Glomerular endothelial cell (primary cell): ENCODE measurements at places on chromosomes 6 and 20.

- no peak for DNase-seq
Measured at GRCh38 chr20:40072907-40073306, 616.1 kb downstream of the MAFB start.

- no peak for DNase-seq
Measured at GRCh38 chr6:164183556-164184123, 769.1 kb downstream of the QKI start.

GRCh38 chr6:21844120-21844917 is 250.8 kb downstream of the SOX4 start:
- no peak for DNase-seq

GRCh38 chr6:129390900-129391299 is 319.1 kb downstream of the ARHGAP18 start:
- no peak for DNase-seq

- peak; percentile 27 for DNase-seq
Measured at GRCh38 chr20:2771631-2772080, 28.8 kb downstream of the CPXM1 start.

DNA sequence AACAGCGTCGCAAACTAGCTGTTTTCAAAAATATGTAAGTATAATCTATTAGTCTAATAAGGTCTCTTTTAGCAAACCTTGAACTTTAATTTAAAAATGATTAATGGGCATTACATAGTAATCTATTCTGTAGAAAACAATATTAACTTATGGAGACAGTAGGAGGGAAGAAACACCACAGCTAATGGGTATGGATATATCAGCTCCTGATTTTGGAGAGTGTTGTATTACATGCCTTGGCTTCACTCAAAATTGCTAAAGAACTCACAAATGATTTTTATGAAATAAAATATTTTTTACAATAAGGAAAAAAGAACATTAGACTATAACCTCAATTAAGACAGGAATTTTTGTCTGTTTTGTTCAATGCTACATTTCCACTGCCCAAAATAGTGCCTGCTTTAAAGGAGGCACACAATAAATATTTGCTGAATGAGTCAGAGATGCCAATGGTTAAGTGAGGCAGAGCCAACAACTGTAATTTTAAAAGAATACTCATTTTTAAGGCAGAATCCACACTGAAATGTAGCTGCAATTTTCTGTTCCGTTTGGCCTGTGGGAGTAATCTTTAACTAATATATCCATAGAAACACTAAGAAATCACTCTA is 15.7 kb downstream of the ATG5 start:
- no peak for DNase-seq

DNA sequence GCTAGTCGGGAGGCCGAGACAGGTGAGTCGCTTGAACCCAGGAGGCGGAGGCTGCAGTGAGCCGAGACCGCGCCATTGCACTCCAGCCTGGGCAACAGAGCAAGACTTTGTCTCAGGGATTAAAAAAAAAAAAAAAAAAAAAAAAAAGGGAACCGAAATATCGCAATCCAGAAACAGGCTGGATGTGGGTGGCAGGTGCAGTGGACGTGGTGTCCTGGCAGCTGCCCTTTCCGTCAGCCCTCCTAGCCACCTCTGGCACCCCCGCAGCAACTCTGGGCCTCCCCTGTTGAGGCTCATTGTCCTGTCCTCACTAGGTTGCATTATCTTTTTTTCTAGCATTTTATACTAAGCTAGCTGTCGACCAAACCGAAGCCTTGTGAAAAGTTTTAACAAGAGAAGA is 113.5 kb downstream of the DTNBP1 start:
- DNase-seq: no peak

DNA sequence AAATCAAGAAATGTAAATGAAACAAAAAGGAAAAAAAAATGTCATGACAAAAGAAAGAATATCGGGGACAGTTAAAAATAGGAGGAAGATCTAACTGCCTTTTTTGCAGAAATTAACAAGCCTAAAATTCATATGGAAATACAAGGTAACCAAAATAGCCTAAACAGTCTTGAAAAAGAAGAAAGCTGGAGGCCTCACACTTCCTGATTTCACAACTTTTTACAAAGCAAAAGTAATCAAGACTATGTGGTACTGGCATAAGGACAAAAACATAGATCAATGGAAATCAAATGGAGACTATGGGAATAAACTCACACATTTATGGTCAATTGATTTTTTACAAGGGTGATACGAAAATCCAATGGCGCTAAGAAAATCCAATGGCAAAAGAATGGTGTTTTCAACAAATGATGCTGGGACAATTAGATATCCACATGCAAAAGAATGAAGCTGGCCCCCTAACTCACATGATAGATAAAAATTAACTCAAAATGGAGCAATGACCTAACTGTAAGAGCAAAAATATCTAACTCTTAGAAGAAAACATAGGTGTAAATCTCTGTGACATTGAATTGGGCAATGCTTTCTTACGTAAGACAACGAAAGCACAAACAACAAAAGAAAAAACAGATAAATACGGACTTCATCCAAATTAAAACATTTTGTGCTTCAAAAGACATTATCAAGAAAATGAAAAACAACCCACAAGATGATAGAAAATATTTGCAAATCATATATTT is 24.5 kb downstream of the MAP3K5 start:
- no peak for DNase-seq

- no peak for DNase-seq
Measured at GRCh38 chr6:122049341-122049740, 350.1 kb upstream of the HSF2 start.

DNA sequence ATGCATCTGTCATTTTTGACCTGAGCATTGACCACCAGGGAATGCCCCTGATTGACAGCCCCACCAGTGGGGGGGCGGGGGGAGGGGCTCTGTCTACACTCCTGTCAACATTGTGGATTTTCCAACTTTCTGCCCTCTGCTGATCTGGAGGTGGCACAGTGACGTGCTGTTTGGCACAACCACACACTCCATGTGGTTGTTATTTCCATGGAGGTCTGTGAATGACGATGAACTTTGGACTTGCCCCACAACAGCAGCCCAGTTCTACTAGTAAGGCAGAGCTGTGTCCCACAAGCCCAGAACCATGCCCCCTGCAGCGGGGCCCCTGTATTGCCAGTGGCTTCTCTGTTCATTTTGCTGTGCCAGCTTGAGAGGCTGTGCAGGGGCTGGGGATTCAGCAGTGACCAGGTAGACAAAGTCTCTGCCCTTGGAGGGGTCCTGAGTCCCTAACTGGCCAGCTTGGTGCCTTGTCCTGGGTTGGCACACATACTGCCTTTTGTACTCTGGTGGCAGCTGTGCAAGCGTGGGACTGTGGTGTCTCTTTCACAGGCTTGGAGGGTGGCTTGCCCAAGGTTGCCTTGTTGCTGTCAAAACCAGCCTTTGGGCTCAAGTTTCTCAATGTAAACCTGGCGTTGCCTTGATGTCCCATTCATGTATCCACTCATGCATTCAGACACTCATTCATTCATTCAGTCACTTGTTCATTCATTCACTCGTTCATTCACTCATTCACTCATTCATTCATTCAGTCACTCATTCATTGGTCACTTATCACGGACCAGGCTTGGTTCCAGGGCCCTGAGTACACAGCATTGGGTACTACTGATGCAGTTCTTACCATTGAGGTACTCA is 108.5 kb downstream of the SYCP2 start:
- no peak for DNase-seq

DNA sequence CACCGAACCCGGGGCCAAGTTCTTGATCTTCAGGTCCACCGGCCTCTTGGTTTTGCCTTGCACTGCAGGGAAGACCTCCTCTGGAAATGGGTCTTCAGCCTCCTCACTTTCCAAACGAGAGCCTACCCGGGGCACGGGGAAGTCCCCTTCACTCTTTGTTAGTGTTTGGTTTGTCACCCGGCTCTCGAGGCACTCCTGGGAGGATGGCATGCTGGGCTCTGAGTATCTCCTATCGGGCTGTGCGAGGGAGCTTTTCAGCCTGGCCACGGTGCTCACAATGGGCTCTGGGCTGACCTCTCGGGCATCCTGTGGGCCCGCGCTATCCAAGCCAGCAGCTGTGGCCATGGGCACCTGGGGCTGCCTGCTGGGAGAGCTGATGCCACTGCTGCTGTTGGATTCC is 8.1 kb downstream of the TAGAP start:
- no peak for DNase-seq

- no peak for DNase-seq
Measured at GRCh38 chr20:39248171-39248861, 286.2 kb downstream of the DHX35 start.

DNA sequence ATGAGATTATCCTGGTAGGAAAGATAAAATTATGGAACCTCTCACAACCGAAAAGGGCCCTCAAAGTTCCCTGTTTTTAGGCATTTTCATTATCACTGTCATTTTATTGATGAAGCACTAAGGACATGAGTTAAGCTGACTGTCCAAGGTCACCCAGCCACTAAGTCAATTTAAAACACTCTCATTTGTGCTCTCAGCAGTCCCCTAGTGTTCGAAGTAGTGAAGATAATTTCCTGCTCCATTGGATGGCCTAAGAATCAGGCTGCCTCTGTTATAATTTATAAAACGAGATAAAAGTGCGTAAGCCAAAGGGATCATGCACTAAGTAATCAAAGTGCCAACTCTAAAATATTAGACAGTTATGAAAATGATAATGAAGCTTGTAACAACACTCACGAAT is 169.1 kb downstream of the KIF16B start:
- no peak for DNase-seq

- no peak for DNase-seq
Measured at GRCh38 chr20:6618051-6618450, 149.4 kb upstream of the BMP2 start.

GRCh38 chr20:50727792-50728485 is 3.4 kb upstream of the PARD6B start:
- DNase-seq: no peak

GRCh38 chr20:7257692-7258466 is 490.4 kb downstream of the BMP2 start:
- DNase-seq: no peak

- no peak for DNase-seq
Measured at GRCh38 chr20:33490023-33490933, at the start of gene CBFA2T2. TSS of gene CBFA2T2 (plus strand) at chr20:33490096. CDS start at chr20:33490268, 172 bp downstream.

DNA sequence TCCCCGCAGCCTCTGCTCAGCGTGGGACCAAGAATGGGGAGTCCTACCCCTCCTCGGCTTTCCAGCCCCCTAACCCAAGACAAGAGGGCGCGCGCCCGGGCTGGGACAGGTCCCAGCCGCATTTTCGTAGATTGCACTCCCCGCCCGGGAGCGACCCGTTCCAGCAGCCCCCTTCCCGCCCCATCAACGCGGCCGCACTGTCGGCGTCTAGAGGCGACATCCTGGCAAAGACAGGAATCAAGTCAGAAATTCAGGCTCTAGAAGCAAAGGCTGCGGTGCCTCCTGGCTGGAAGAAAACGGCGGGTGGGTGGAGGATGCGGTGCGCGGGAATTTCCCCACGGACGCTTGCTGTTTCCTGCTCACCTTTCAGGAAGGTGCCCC is 957 bp downstream of the PROKR2 start:
- no peak for DNase-seq

GRCh38 chr6:131854803-131855202 is 47.0 kb downstream of the ENPP1 start:
- no peak for DNase-seq

GRCh38 chr6:31568537-31568961 is 3.5 kb upstream of the LTA start:
- no peak for DNase-seq

DNA sequence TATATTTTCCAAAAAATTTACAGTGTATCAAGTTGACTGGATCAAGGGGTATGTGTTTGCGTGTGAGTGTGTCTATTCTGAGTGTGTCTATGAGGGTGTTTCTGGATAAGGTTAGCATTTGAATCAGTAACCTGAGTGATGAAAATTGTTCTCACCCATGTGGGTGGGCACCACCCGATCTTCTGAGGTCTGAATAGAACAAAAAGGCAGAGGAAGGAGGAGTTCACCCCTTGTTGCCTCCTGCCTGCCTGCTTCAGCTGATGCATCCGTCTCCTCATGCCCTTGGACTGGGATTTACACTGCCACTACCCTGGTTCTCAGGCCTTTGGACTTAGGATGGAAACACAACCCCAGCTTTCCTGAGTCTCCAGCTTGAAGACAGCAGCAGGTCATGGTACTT is 13.7 kb upstream of the PRND start:
- no peak for DNase-seq

DNA sequence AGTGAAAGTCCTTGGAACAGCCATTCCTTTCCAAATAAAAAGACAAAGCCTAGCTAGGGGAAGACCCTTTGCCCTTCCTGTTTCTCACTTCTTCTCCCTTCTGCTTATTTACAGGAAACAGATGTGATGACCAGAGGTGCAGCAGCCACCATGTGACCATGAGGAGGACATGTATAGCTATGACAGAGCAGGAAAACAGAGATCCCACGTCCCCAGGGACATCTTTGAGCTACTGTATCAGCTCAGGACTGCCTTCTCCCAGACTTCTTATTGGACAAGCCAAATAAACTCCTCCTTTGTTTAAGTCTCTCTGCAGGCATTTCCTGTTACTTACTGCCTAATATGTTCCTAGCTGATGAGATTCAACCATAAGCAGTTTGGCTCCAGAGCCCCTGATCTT is 133.1 kb upstream of the MLN start:
- DNase-seq: no peak

DNA sequence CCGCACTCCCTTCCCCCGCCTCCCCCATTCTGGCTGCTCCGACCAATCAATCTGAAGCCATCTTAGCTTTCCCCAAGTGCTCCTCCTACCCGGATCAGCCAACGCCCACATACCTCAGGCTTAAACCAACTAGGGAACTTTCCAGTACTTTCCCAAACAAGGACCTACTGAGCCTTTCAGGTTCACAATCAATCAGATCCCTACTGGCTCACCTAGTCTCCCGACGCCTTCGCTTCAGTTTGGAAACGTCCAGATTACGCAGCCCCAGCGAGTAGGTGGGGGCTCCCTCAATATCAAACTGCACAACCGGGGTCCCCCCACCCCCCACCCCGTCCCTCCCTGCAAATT is 432 bp downstream of the HSPA1L start:
- DNase-seq: peak; percentile 91

- no peak for DNase-seq
Measured at GRCh38 chr20:51460569-51461265, 81.8 kb downstream of the NFATC2 start.

DNA sequence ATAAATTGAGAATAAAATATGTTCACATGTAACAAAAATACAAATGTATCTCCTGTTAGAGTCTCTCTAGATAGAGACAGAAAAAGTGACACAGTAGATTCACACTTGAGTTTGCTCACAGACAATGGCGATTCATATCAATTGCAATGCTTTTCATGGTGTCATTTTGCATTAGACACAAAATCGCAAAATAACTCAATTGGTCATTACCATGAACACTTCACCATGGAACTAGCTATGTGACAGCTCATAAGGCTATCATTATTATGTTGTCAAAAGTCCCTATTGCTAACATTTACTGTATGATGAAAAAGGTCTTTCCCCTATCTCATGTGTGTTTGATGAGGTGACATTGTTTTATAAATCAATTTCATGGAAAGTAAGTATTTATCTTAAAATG is 249.5 kb upstream of the AGPAT4 start:
- DNase-seq: no peak

- no peak for DNase-seq
Measured at GRCh38 chr6:5463690-5464089, 202.4 kb downstream of the FARS2 start.

GRCh38 chr20:36528176-36528874 is 13.0 kb upstream of the MYL9 start:
- no peak for DNase-seq
